ENCODE measurements at places on chromosomes 6 and 20. TPM values are rescaled to one million over a fixed set of nuclear protein-coding genes. Genes with fewer than 3 reads are reported as not detected.

The SDHAF4 gene
- total RNA-seq, result 5.7 TPM

The TULP4 gene
- 96.4 TPM for total RNA-seq

The TRIM40 gene
- not detected for total RNA-seq

The WFDC5 gene
- total RNA-seq, result not detected

The SAMD3 gene
- total RNA-seq, result 4.4 TPM

The HMGCLL1 gene
- not detected for total RNA-seq

The SLC17A4 gene
- total RNA-seq, result not detected

The EPPIN gene
- not detected for total RNA-seq

The ADAM33 gene
- 68.8 TPM for total RNA-seq

The TAGAP gene
- total RNA-seq, result not detected

The WFDC8 gene
- not detected for total RNA-seq

The ABHD16B gene
- not detected for total RNA-seq

The IRF4 gene
- 0.63 TPM for total RNA-seq

The EDN1 gene
- total RNA-seq, result 0.16 TPM

The MACROD2 gene
- total RNA-seq, result 0.63 TPM

The NEURL2 gene
- 4.7 TPM for total RNA-seq

The SRSF12 gene
- not detected for total RNA-seq

The IYD gene
- not detected for total RNA-seq

The RNF182 gene
- 0.34 TPM for total RNA-seq

The ZBTB46 gene
- 54.7 TPM for total RNA-seq

The ZBP1 gene
- not detected for total RNA-seq

The DUSP15 gene
- total RNA-seq, result 0.26 TPM

The PNLDC1 gene
- 2.0 TPM for total RNA-seq

All from bronchial smooth muscle cell (primary cell).